ENCODE measurements at places on chromosomes 7 and 10.

GRCh38 chr10:104109908-104110662 is 11.9 kb upstream of the SFR1 start:
- no peak for DNase-seq

DNA sequence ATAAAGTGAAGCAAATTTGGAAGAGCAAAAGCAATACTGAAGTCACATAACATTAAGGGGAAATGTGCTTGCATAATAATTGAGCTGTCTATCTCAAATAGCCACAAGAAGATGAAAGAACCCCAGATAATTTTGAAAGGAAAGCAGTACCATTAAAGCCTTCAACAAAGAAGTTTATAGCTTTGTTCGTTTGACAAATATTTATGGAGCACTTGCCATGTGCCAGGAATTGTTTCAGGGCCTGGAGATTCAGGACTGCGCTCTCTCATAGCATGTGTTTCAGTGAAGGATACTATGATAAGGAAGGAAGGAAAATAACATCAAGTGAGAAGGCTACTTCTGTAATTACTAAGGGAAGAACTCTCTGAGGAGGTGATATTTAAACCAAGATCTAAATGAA is 212.3 kb upstream of the CSTF2T start:
- DNase-seq = no peak

DNA sequence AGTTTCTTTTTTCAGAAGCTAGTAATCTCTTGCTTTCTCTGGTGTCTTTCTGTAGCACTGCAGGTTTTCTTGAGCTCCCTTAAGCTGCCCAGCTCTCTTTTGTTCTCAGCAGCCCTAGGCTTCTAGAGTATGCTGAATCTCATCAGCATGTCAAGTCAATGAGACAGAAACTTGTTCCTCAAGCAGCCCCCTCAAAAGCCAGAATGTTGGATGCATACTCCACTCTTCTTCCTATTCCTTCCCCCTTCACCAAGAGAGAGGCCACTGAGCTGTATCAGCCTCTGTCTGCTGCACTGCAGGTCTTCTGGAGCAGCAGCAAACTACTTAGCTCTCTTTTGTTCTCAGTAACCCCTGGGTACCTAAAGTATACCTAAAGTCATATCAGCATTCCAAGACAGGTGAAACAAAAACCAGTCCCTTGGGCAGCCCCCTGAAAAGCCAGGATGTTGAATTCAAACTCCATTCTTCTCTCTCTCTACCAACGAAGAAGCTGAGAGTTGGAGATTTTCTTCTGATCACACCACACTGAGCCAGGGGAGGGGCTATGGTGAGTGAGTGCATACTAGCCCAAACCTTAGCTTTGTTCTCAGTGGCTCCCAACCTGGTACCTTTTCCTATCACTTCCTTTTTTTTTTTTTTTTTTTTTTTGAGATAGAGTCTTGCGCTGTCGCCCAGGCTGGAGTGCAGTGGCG is 73.3 kb upstream of the WAC start:
- no peak for DNase-seq

- DNase-seq = no peak
These were observed 125.3 kb downstream of the SORCS3 start for GRCh38 chr10:104766341-104766740.

- no peak for DNase-seq
These were observed 20.0 kb upstream of the GATA3 start for GRCh38 chr10:8034466-8035005.

DNA sequence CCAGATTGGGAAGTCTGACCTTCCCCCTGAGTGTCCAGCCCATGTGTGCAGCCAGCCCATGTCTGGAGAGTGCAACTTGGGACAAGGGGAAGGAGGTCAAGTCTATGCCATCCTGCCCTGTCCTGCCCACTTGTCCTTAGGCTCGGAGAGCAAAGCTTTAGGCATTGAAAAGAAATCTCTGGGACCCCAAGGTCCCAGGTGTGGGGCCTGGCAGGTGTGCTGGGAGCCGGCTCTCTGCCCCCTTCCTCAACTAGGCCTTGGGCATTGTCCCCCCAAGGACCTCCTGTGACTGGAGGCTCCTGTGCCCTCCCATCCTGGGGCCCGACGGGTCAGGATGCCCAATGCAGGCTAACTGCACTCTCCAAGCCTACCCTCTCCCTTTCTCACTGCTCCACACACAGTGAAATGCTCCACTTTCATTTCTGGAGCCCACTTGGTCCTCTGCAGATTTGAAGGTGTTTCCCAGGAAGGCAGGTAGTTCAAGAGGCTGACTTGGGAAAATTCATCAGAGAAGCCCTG is 124.7 kb downstream of the PTPN20 start:
- DNase-seq = no peak

DNA sequence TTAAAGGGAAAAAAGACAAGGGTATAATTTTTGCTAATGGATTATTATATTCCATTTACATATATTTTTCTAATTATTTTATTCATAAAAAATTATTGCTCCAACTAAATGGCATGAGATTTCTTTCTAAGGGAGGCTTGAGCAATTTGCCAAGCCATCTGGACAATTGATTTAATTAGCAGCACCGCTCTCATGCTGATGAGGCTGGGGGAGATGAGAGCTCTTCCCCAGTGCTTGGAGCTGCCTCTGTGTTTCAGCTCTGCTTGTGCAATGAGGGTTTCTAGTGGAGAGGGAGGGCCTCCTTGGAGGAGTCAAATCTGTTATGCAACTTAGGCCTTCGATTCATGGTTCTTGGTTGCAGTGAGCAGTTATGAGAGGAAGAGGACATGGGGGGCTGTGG is 574.3 kb downstream of the TCERG1L start:
- DNase-seq = no peak

DNA sequence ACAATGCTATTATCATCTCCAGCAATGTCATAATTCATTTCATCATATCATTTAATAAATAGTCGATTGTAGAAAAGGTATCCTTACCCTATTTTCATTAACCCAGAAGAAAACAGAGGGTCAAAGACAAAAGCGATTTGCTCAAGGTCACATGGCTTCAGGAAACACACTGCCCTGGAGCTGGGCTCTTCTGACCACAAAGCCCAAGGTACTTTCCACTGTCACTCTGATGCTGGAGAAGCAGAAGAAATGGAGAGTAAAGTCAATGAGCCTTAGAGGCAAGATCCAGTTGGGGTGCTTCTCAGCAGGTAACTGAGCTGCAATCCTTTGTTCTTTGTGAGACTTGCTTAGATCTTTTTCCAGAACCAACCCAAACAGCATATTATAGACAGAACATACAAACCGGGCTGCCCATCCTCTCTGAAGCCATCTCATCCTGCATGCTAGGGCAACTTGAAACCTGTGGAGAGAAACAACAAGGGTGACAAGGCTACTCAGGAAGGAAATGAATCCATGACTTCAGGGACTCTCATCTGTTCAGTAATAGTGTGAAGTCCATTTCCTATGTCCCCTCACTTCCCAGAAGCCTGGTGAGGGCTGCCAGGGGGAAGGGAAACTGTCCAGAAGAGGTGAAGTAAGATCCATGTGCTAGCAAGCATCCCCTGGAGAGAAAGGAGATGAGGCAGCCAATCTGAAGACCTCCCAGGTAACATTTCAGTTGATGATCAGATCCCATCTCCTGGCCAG is 148.6 kb upstream of the SVIL start:
- no peak for DNase-seq

DNA sequence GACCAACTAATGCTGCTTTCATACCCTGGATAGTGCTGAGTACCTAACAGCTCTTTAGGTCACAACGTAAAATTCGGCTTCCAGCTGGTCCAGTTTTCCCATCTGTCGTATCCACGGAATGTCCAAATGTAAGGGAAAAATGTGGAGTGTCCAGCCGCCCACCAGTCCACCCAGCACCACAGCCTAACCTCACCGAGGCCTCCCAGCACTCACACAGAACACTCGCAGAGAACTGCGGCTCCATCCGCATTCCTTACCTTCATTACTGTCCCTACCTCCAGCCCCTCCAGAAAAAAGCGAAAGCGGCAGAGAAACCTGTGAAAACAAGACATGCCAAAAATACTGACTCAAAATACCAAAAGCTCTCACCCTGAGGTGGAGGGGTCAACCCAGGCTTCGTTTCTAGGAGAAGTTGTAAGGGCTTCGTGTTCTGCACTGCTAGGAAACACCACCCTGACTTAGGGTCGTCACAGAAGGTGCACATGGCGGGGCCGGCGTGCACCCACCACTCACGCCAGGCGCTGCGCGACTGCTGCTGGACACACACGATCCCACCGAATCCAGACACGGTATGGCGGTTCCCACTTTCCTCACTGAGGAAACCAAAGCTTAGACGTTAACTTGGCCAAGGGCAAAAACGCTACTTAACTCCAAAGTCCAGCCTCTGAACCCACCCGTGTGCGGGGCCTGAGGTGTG is 73.9 kb downstream of the AMZ1 start:
- DNase-seq = no peak

DNA sequence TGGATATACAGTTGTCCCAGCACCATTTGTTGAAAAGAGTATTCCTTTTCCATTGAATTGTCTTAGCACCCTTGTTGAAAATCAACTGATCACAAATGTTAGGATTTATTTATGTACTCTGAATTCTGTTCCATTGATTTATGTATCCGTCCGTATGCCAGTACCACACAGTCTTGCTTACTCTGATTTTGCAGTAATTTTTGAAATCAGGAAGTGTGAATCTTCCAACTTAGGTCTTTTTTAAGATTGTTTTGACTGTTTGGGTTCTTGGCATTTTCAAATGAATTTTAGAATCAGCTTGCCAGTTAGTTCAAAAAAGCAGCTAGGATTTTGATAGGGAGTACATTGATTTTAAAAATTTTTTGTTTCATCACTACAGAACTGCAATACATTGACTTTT is 23.7 kb downstream of the CDK13 start:
- no peak for DNase-seq

- DNase-seq = no peak
These were observed 90.6 kb upstream of the OIT3 start for GRCh38 chr10:72802763-72803505.

DNA sequence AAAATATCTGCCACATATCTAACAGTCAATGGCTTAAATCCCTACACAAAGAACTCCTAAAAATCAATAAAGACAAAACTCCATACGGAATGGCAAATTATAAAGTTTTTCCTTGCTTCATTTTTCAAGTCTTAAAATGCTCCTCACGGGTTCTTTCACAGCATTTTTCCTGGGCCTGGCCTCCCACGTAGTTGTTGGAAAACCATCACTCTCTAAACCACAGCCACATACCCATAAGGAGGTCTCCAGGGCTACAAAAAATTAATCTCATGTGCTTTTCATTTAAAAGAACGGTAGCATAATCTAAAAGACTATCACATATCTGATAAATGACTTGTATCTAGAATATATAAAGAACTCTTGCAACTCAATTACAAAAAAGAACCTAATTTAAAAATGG is 2.9 kb downstream of the COA1 start:
- no peak for DNase-seq

- DNase-seq = no peak
These were observed 52.3 kb upstream of the TMEM229A start for GRCh38 chr7:124085179-124085578.

DNA sequence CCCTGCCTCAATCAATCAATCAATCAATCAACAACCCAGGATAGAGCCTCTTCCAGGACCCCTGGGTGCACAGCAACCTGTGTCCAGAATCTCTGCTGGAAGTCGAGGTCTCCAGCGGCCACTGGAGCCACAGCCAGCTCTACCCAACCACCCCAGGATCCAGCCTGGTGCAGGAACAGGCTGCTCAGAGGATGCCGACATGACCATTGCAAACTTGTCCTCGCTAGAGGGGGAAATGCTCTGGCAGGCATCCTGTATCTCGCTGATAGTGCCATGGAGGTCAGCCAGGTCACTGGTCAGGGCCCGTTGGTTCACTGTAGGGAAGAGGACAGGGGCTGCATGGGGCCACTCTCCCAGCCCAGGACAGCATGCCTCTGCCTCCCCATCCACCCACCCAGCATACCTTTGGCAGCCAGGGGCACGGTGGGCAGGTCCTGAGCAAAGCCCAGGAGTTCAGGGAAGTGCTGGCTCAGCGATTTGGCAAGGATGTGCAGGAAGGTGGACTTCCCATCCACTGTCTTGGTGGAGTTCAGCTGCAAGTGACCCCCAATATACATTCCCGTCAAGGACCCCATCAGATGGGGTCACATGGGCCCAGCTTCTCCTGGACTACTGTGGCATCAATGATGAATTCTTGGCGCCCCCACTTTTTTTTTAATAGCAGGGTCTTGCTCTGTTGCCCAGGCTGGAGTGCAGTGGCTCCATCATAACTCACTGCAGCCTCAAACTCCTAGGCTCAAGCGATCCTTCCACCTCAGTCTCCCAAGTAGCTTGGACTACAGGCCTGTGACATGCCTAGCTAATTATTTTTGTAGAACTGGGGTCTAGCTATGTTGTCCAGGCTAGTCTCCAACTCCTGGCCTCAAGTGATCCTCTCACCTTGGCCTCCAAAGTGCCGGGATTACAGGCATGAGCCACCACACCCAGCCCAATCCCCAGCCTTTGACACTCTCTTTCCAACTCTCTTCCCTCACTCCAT is 49.4 kb downstream of the GRID2IP start:
- no peak for DNase-seq

DNA sequence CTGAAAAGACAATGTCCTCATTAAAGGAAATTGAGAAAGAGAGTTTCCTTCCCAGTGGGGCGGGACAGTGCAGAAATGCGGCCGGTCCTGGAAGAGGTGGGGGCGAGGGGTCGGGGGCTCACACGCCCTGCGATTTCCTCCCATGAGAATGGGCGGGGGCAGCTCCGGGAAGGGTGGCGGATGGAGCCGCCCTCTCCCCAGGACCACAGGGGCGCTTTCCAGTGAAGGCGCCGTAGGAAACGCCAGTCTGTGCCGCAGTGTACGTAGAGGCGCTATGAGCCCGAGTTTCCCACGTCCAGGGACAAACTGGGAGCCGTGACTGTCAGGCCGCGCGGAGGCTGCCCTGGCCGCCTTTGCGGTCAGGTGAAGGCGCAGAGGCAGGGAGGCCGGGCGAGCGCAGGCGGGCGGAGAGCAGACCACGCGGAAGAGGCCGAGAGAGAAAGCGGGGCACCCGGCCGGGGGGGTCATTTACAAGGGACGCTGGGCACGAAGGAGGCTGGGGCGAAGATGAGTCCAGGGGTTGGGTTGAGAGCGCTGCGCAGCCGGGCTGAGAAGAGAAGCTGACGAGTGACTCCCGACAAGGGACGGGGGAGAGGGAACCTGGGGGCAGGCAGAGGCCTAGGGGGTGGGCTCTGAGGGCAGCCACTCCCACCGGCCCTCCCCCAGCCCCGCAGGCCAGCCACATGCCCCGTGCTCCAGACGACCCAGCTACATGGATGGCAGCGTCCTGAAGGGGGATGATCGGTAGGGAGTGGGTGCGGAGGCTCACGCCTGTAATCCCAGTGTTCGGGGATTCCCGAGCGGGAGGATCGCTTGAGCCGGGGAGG is 45.0 kb downstream of the ALOX5 start:
- DNase-seq = no peak

DNA sequence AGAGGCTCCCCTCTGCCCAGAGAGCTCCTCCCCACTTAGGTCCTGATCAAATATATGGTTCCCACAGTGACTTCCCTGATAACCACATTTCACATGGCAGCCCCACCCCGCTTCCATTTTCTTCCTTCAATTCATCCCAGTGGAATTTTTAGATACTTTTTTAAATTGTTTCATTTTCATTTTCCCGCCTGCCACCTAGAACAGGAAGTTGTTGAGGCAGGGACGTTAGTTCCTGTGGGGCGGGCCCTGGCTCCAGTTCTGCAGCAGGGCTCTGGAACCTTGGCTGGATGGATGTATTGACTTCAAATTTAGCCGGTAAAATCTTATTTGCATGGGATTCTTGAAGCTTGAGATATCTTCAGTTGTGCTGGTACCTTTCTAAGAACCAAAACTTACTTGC is 226.6 kb downstream of the PAXIP1 start:
- DNase-seq = no peak

Data from T-helper 2 cell (primary cell).